ENCODE measurements at places on chromosomes 1 and 21.
A peak's percentile ranks its signal among the peaks of the same experiment; 100 is the strongest.

GRCh38 chr21:40819071-40819900 is 27.7 kb downstream of the DSCAM start:
- DNase-seq: no peak

DNA sequence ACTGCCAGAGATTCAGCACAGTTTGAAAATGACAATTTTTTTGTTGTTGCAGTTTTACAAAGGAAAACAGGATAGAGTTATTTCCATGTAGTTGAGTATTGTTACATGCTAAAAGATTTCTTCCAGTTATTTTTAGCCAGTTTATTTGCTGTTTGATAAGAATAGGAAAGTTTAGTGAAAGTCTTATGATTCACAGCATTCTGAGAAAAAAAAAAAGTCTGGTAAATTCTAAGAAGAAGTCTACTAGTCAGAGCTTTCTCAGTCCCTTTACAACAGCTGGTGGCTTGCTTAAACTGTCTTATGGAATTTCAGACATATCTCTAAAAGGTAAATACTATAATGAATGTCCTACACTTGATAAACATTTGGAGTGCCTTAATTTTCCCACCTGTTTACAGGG is 341.7 kb downstream of the DSCAM start:
- DNase-seq: no peak

DNA sequence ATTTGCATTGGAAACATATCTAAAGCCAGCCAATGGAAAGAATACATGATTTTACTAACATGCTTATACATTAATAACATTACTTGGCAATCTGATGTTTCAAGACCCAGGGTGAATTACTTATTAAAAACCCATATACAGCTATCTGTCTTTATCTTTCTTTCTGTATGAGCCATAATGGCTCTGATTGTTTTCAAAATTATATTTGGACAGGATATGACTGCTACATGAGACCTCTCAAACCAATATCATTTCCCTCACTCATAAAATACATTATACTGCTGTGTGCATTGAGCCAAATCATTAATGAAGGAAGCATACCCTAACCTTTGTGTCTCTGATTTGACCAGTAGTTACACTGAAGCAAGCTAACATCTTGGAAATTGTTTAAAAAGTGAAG is 205.9 kb upstream of the DPYD start:
- no peak for DNase-seq

- no peak for DNase-seq
Measured at GRCh38 chr1:41882486-41882885, 36.2 kb downstream of the HIVEP3 start.

- DNase-seq: no peak
Measured at GRCh38 chr1:183986941-183987340, 50.6 kb downstream of the COLGALT2 start.

DNA sequence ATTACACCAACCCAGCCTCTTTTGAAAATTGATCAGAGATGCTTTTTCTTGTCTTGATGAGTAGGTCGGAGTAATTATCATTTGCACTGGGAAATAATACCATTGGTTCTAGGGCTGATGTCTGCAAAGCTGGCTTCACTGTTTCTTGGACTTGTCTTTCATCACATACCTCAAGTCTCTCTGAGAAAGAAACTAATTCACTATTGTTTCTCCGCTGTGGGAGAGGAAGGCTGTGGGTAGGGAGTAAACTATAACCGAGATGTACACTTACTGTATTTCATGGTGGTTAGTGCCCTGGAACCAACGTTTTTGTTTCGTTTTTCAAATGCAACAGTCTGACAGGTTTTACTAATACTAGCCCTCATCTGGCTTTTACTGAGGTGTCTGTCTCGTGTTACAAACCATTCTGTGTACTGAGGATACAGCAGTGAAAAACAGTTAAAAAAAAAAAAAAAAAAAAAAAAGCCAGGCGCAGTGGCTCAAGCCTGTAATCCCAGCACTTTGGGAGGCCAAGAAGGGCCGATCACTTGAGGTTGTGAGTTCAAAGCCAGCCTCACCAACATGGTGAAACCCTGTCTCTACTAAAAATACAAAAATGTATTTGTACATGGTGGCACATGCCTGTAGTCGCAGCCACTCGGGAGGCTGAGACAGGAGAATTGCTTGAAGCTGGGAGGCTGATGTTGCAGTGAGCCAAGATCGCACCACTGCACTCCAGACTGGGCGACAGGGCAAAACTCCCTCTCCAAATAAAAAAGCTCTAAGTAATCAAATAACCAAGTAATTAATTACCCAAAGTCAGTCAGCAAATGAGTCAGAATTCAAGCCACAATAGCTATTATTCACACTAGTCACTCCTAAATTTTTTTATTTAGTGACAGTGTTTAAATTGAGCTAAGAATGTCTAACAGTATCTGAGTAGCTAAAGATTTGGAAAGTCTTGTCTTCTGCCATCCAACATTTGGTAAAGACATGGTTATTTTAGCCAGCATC is 23.3 kb downstream of the TOMM20 start:
- no peak for DNase-seq

DNA sequence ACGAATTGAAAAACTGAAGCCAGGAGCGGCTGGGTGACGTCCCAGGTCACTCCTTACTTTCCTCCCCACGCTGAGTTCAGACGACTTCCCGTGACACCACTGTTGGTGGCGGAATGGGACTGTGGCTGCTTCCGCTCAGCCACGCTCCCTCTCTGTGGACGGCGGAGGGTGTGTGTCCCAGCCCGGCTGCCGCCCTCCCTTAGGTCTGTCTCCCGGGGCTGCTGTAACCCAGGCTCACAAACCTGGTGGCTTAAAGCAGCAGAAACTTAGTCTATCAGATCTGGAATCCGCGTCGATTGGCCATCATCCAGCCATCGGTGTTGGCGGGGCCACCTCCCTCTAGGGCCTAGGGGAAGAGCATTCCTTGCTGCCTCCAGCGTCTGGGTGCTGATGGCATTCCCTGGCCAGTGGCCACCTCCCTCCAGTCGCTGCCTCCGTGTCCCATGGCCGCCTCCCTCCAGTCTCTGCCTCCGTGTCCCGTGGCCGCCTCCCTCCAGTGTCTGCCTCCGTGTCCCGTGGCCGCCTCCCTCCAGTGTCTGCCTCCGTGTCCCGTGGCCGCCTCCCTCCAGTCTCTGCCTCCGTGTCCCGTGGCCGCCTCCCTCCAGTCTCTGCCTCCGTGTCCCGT is 17.5 kb downstream of the TRPM2 start:
- DNase-seq: no peak

- DNase-seq: no peak
Measured at GRCh38 chr1:171867236-171867635, 25.9 kb downstream of the DNM3 start.

GRCh38 chr1:223843934-223844786 is 1.6 kb downstream of the TP53BP2 start:
- no peak for DNase-seq

- DNase-seq: no peak
Measured at GRCh38 chr1:204323887-204324286, 35.8 kb downstream of the PLEKHA6 start.

GRCh38 chr1:176364236-176364905 is 98.6 kb upstream of the PAPPA2 start:
- DNase-seq: no peak

DNA sequence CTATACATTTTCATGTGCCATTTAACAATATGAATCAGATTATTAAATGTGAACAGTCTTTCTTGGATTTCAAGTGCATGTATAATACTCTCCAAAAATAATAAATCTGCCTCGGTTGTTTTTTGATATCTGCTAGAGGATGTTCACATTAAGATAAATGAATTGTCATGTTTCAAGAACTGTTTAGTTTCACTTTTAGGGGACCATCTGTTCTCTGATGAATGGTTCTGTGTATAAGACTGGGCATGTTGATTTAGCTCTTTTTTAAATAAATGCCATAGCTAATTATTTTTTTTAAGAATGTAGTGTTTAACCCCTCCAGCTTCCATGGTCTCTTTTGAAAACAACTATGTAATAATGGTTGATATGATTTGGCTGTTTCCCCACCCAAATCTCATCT is 1245.1 kb upstream of the ADGRL4 start:
- no peak for DNase-seq

DNA sequence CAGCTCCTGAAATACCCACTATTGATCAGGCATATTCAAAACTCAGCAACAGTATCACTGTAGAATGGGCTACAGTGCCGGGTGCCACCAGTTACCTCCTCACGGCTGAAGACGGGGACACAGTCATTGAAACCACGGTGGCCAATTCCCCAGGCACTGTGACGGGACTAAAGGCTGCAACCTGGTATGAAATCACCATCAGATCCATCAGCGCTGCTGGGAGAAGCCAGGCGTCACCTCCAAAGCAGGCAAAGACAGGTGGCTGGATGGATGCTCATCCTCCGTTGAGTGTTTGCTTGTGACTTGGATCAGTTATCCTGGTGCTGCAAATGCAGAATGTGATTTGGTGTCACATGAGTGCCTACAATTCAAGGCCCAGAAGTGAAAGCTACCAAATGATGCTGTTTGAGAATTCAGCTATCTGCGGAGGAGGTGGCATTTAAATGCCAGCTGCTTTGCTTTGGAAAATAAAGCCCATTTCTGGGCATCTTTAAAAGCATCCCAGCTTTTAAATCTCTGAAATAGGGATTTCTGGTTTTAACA is 5.1 kb downstream of the FNDC7 start:
- no peak for DNase-seq

GRCh38 chr1:62492521-62492920 is 55.7 kb downstream of the USP1 start:
- no peak for DNase-seq

DNA sequence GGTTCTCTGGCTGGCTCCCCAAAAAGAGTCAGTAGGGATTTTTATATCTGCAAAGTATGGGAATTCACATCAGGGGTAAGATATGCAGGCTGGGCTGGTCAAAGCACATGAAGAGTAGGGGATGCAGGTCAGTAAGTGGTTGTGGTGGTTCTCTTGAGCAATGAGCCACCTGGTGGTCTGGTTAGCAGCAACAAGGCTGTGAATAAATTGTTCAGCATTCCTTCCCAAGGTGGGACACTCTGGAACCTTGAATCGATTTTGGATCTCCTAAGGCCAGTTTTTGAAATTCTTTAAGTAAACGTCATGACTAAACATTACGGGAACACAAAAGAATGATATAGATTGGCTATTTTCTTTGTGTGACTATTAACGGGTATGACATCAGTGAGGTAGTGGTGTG is 563.0 kb upstream of the NEGR1 start:
- DNase-seq: no peak

DNA sequence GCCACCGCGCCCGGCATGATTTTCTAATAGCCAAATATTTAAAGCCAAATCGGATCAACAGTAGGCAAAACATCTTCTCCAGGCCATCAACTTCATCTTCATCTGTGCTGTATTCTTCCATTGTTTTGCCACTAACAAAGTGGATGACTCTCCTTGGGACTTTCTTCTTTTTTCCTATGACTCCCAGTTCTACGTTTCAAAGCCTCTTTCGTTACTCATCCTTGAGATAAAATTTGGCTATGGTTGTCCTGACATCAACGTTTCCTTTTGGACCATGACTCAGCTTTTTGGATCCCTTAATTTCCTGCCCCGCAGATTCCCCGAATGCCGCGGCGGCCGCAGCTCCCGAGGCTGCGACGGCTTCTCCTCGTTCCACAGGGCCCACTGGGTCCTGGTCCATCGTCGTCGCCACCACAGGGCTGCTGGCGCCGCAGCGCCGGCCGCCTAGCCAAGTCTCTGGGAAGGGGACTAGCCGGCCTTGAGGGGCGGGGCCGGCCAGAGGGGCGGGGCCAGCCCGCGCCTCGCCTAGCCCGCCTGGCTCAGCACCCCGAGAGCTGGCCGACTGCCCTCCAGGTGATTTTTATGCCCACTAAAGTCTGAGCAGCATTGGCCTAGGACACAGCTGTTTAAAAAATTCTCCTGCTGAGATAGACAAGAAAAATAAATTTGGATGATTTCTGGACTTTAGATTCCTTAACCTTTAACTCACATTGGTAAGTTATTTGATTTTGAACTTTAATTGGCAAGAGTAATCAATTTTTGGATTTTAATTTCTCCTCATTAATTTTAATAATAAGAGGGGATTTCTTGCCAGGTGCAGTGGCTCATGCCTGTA is 93.9 kb downstream of the ADCY10 start:
- peak; percentile 17 for DNase-seq

GRCh38 chr1:182054698-182055326 is 6.7 kb downstream of the ZNF648 start:
- peak; percentile 7 for DNase-seq

DNA sequence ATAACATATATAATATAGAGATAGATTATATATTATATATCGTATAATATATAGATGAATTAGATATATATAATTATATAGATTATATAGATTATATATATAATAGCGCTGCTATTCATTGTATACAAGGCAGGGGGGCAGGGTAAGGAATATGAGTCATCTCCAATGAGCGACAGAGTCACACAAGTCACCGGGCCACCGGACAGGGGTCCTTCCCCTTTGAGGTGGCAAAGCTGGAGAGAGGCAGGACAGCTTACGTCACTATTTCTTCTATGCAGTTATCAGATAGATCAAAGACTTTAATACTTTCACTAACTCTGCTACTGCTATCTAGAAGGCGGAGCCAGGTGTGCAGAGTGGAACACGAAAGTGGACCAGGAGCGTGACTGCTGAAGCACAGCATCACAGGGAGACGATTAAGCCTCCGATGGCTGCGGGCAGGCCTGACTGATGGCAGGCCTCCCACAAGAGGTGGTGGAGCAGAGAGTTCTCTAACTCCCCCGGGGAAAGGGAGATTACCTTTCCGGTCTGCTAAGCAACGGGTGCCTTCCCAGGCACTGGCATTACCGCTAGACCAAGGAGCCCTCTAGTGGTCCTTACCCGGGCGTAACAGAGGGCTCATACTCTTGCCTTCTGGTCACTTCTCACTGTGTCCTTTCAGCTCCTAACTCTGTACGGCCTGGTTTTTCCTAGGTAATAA is 2154.7 kb downstream of the MRPL39 start:
- no peak for DNase-seq

DNA sequence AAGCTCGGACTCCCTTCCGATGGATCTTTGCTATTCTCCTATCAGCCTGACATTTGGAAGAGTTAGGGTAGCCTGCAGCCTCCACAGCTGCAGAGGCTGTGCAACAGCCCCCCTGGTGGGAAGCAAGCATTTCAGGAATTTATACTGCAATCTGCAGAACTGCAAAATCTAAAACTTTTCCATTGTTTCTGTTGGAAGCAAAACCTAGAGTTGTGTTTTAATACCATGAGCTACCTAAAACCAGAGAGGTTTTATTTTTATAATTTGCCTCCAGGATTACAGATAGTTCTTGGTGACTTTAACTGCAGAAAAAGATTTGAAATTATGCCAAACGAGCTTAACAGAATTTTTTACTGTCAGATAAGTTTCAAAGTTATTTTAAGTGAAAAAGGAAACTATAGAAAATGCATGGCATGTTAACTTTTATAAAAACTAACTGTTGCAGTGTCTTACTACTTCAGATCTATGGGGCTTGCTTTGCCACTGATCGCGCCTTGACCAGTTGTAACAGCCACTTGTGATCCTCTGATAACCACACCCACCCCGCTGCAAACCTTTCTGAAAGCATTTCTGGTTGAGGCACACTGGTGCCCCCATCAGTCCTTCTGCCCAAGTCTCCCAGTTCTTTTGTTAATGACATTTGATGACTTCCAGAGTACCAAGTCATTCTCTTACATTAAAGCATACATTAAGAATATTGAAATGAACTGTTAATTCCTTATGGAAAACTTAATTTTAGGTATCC is 64.8 kb downstream of the PRDM2 start:
- DNase-seq: no peak

- no peak for DNase-seq
Measured at GRCh38 chr1:90357995-90358394, 359.1 kb downstream of the BARHL2 start.

GRCh38 chr1:220250681-220251080 is 21.6 kb downstream of the RAB3GAP2 start:
- no peak for DNase-seq
